ENCODE measurements at places on chromosomes 2 and 18. TPM values are rescaled to one million over a fixed set of nuclear protein-coding genes. Genes with fewer than 3 reads are reported as not detected.

The SCYGR4 gene
- total RNA-seq, result not detected

- H3K36me3 ChIP-seq, result no peaks in the 10 kb centered on the region
- H3K27ac ChIP-seq, result no peak overlapping the region
- no peak overlapping the region for H3K4me3 ChIP-seq
- peaks cover 5% of the 10 kb centered on the region for H3K4me1 ChIP-seq
Observed at GRCh38 chr2:217795706-217796465, 206.9 kb downstream of the TNS1 start.

- H3K36me3 ChIP-seq, result no peaks in the 10 kb centered on the region
- no peak overlapping the region for H3K4me3 ChIP-seq
- no peak for DNase-seq
- no peaks in the 10 kb centered on the region for H3K27me3 ChIP-seq
- H3K4me1 ChIP-seq, result no peaks in the 10 kb centered on the region
Observed at GRCh38 chr2:15583826-15584225, 7.8 kb upstream of the DDX1 start.

The CEBPZOS gene
- 21.8 TPM for total RNA-seq

- H3K4me3 ChIP-seq, result no peak overlapping the region
- no peaks in the 10 kb centered on the region for H3K4me1 ChIP-seq
- no peak for DNase-seq
- H3K36me3 ChIP-seq, result no peaks in the 10 kb centered on the region
Observed at GRCh38 chr2:192215096-192215877, 20.6 kb upstream of the TMEFF2 start.

Data from body of pancreas (tissue), 4 donors.